ENCODE measurements at places on chromosomes 12 and 14.

GRCh38 chr12:122981587-122982476 is 1.4 kb downstream of the ARL6IP4 start:
- no peak for DNase-seq

DNA sequence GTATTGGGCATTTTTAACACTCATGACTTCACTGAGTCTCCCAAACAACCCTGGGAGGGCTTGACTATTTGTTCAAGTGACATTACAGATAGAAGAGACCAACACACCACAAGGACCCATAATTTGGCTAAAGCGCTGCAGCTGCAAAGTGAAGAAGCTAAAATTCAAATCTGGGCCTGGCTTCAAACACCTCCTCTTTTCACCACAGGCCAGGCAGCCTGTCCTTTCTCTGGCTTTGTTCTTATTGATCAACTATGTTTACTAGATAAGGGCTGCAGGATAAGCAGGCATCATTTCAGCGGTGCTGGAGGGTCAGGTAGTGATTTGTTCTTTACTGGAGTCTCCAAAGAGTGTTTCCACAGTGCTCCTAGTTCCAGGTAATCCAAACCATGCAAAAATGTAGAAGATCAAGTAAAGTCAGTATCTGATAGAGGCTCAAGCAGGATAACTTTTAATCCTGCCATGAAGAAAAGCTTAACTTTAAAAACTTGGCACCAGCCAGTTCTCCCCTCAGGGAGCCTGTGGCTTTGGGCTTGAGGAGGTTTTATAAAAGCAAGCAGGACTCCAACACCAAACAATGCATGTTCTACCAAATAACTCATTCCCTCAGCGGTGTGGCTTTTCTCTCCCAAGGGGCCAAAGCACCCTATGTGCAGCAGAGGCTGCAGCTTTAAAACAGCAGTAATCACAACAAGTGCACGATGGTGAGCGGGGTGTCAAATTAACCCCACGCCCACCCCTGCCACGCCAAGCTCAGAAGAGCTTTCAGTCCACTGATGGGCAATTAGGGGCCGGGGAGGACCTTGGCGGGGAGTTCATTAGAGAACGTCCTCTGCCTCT is 16.8 kb downstream of the CLMN start:
- DNase-seq = no peak

GRCh38 chr12:8145754-8146441 is 10.9 kb upstream of the ZNF705A start:
- no peak for DNase-seq

DNA sequence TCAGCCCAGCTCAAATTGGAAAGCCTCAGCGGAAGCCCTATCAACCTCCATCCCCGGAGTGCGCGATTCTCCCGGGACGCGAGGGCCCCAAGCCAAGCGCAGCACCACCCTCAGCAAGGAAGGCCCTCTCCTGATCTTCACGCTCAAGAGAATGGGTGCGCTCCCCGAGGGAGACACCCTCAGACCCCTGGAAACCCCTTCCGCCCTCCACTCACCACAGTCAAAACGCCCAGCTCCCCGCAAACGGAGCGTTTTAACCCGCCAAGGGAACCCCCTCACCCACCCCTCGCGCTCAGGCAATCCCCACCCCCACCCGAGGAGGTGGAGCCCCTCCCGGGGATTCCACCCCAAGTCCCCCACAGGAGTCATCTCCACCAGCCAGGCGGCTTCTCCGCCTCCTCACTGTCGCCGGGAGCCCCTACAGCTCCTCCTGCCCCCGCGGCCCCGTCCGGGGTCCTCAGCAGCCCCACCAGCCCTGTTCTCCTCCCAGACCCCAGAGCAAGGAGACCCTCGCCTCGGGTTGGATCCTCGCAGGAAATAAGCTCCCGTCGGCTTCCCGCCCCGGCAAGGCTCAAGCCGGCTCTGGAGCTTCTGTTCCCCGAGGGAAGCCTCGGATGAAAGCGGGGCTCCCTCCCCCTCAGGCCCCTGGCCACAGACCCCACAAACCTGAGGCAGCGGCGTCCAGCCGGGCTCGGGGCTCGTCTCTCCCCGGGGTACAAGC is 507 bp downstream of the BAZ2A start:
- peak; percentile 43 for DNase-seq

GRCh38 chr14:32121948-32122347 is 44.8 kb downstream of the ARHGAP5 start:
- DNase-seq = no peak

DNA sequence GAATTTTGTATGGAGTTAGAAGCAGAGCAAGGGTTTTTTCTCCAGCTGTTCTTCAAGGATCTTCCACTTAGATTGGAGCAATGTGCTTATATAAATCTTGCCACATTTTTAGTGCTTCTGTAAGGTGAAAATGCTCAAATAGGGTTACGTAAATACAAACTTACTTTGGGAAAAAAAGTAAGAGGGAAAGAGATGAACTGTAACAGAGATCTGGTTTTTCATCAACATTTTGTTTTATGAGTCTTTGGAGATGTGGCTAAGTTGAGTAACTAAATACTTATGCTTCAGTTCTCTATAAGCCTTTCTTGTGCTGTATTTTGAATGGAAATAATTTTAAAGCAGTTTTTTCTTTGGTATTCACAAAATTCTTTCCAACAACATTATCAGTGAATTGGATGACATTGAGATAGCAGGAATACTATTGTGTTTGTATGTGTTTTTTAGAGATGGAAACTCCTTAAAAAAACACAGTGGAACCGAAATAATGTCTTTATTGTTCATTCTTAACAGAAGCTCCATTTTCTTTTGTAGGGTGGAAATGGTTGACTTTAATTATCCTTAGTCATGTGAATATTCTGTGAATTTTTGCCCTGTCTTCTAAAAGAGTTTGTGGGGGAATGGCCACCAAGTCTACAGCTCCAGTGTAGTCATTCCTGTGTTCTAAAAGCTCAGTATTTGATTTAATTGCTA is 45.7 kb downstream of the NPAS3 start:
- DNase-seq = no peak

- DNase-seq = no peak
These were observed 166.4 kb upstream of the LMNTD1 start for GRCh38 chr12:25719505-25719904.

DNA sequence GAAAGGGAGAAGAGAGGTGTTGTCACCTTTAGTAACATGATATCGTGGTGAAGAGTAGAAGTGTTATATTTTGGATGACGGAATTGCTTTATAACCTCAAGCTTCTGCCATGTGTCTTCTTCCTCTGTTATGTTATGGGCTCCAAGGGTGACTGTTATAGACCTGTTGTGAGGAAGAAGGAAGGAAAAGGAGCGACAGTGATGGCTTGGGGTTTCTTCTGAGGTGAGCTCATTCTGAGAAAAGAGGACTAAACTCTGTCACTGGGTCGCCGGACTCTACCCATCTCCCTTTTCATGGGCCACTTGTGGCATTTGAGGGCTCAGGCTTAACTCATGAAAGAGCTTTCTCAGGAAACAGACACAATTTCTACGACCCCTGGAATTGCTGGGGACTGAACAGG is 1.6 kb downstream of the CMA1 start:
- DNase-seq = no peak

DNA sequence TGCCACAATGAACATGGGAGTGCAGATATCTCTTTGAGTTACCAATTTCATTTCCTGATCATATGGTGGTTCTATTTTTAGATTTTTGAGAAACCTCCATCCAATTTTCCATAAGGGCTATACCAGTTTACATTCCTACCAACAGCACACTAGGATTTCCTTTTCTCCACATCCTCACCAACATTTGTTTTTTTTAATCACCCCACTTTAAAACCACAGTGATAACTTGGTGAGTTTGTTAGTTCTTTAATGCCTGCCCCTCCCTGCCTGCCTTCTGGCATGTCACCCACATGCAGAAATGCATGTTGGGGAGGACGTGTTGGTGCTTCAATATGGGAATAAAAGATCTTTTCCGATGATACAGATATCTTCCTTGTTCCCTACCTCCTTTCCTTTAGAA is 167.9 kb downstream of the CAND1 start:
- no peak for DNase-seq

DNA sequence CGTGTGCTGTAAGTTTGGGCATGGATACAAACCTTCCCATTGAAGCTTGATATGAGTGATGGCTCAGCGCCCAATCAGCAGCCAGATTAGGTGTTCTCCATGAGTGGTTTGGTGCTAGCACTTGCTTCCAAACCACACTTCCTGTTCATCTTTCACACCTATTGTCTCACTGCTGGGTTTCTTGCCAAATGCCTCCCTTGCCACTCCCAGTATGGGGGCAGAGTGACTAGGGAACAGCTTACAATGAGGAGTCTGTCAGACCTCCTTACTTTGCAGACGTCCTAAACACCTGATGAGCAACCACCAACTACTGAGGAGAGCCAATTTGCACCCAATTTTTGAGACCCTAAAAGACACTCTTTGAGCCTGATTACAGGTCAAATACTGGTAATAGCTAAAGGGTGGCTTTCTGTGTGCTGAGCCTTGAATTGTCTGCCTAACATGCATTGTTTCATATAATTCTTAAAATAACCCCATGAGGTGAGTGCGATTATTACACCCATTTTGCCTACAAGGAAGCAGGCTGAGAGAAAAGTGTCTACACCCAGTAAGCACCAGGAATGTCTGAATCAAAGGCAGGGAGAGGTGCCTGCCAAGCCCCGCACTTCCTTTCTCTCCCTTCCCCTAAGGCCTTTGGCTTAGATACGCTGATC is 48.4 kb upstream of the FOS start:
- peak; percentile 57 for DNase-seq

GRCh38 chr12:98471085-98471484 is 44.3 kb upstream of the TMPO start:
- DNase-seq = no peak

DNA sequence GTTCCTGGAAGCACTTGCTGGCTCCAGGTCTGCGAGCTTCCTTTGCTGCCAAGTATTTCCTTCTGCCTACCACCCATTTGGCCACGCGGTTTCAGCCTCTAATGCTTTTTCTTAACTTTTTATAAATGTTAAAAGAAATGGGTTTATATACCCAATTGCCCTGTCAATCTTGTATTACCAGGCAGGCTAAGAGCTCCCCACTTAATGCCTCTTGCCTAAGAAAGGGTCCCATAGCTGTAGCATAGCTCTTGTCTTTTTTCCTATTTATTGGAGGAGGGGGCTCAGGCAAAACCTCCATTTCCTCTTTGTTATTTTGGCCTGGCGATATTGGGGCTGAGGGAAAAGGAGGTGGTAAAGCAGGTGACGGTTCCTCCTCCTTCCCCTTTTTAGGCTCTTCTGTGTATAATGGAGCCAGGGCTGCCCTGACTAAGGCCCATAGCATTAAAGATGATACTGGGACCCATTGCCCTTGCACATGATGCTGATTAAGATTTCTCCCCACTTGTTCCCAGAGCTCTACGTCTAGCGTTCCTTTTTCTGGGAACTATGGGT is 21.6 kb upstream of the BLTP3B start:
- no peak for DNase-seq

DNA sequence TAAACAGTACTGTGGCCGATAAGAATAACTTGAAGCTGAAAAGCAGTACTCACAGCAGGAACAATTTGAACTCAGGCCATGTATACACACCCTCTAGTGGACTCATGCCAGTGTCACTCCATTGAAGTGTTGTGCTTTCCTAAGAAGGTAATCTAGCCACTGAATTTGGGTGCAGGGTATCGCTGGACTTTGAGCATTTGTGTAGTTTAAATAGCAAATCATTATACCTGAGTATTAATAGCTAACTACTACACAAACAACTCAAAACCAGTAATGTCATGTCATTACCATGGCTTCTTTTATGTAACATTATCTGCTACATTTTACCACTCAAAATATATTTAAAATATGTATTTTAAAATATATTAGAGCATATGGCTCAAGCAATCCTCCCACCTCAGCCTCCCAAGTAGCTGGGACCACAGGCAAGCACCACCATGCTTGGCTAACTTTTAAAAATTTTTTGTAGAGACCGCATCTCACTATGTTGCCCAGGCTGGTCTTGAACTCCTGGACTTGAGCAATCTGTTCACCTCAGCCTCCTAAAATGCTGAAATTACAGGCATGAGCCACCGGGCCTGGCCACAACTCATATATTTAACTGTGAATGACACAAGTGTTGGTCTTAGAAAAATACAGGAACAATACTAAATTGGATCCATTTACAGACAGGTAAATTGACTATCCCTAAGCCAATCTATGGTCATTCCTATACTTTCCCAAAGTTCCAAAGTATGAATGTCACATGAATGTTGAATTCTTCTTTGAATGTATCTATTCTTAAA is 25.6 kb upstream of the ARID4A start:
- no peak for DNase-seq

GRCh38 chr12:7439579-7440505 is 4.1 kb downstream of the CD163L1 start:
- peak; percentile 1 for DNase-seq

DNA sequence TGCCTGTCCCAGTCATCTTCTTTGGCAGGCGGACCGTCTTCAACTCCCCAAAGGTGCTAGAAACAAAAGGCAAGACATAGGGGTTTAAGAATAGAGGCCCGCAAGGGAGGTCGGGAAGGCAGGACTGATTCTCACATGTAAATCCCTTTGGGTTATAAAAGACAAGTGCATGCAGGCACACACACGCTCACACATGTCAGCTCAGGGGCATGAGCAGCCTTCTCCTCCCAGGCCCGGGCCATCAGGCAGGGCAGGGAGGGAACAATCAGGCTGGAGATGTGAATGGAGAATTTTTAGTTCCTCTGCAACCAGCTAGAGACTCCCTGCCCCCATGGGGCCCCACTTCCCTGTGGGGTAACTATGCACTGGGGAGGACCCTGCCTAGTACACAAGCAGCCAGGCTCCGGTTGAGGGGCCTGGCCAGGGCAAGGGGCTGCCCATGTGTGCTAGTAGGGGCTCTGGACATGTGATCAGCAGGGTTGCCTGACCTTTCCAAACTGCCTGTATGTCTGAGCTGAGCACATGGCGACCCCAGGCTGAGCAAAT is 107.2 kb downstream of the RBM19 start:
- DNase-seq = no peak

DNA sequence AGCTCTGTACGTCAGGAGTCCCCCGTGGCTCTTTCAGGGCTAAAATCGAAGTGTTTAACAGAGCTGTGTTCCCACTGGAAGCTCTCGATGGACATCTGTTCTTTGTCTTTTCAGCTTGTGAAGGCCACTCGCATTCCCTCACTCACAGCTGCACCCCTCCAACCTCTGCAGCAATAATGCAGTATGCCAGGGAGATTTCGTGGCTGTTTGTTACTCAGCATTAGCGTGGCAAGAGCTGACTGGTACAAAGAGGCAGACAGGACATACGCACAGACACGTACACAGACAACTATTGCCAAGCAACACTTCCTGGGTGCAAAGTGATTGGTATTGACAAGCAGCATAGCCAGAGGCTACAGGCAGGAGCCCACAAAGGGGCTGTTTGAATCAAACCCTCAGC is 11.8 kb upstream of the FBXO21 start:
- no peak for DNase-seq

- DNase-seq = no peak
These were observed 25.0 kb upstream of the DHRS7 start for GRCh38 chr14:60189923-60190840.

DNA sequence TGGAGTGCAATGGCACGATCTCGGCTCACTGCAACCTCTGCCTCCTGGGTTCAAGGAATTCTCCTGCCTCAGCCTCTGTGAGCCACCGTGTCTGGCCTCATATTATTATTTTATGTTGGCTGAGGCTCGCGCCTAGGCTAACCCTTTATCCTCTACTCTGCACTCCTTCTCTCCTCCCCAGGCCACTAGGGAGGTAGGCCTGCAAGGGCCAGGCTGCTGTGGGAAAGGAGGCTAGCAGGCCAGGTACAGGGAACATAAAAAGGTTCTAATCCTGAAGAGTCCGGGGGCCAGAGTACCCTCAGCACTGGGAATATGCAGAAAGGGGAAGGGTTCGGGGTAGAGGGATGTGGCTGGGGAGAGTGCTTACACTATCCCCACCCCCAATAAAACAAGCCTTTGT is 14.9 kb downstream of the PKP2 start:
- DNase-seq = no peak

Measured in effector memory CD4-positive, alpha-beta T cell (primary cell).